ENCODE measurements at places on chromosomes 4 and X.
A peak's percentile ranks its signal among the peaks of the same experiment; 100 is the strongest.

DNA sequence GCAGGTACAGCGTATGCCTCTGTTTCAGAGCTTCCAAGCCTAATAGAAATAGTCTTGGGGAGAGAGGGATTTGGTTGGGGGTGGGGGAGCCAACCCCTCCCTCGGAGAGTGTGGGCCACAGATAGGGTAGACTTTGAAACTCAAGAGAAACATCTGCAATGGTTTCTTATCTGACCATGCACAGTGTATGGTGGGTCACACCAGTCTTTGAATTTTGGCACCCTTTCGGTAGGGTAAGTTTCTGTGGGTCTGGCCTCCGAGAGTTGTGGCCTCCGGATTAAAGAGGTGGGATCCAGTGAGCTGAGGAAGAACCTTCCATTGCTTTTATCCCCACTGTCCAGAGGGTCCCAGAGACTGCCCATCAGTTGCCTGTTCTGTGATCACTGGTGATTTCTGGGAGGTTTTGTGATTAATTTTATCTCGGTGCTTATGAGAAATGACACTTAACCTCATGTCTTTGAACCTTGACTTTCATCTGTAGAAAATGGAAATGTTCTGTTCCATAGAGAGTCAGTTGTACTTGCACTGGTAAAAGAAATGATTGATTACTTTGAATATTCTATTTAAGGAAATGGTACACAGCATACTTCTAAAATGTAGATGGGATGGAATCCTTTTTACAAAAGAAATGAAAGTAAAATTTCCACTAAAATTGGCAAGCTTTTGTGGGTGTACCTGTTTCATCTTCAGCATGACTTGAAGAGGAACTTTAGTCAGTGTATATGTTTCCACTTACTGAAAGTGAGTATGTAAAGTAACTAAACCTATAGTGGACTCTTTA lies 62.7 kb downstream of the TMEM131L start:
- no peak for DNase-seq

GRCh38 chr4:25900310-25900709 lies 13.7 kb upstream of the SMIM20 start:
- DNase-seq: no peak

- no peak for DNase-seq
These were observed 50.0 kb upstream of the PCDH7 start for GRCh38 chr4:30670206-30670605.

DNA sequence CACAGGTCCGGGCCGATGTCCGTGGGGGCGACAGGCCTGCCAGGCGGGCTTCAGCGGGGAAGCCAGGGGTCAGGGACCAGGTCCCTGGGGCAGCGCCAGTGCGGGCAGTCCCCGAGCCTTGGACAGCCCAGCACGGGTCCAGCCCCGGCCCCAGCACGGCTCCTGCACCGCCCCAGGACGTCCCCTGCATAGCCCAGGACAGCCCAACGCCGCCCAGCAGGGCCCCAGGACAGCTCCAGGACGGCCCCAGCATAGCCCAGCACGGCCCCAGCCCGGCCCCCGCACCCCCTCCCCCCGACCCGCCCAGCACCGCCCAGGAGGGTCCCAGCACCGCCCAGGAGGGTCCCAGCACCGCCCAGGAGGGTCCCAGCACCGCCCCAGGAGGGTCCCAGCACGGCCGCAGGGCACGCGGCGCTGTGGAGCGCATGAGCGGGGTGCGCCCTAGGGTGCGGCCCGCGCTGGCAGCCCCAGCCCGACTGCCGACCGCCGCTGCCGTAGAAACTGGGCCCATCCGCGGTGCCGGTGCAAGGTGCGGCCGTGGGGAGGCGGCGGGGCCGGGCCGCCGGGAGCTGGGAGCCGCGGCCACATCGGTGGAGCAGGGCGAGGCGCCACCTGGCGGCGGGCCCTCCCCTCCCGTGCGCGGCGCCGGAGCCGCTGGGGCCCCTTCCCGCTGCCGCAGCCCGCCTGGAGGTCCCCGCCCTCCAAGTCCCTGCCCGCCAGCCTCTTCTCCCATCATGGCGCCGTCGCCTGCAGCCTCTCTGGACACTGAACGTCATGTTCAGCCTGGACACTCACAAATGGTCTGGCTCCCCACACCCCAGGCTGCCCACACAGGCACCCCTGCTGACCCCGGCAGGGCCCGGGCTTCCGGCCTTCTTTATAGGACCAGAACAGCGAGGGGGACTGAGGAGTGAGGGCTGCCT lies 106.8 kb upstream of the NKX1-1 start:
- DNase-seq: peak; percentile 82

- no peak for DNase-seq
These were observed 15.6 kb downstream of the TET2 start for GRCh38 chr4:105162123-105162796.

DNA sequence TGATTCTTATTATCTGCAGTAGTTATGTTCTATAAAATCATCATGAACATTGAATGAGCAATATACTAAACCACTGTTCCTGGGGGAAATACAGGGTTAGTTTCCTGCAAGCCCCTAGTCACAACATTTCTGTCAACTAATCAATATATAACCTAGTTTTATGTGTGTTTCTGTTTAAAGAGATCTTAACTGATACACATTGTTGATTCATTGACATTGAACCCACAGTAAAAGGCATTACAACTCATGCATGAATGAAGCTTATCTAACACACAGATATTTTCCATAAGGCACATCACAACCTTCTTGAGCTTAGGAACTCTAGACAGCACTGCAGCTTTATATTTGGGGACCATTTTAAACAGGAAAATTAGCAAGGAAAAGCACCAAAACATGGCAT lies 134.2 kb downstream of the CAMK2D start:
- no peak for DNase-seq

DNA sequence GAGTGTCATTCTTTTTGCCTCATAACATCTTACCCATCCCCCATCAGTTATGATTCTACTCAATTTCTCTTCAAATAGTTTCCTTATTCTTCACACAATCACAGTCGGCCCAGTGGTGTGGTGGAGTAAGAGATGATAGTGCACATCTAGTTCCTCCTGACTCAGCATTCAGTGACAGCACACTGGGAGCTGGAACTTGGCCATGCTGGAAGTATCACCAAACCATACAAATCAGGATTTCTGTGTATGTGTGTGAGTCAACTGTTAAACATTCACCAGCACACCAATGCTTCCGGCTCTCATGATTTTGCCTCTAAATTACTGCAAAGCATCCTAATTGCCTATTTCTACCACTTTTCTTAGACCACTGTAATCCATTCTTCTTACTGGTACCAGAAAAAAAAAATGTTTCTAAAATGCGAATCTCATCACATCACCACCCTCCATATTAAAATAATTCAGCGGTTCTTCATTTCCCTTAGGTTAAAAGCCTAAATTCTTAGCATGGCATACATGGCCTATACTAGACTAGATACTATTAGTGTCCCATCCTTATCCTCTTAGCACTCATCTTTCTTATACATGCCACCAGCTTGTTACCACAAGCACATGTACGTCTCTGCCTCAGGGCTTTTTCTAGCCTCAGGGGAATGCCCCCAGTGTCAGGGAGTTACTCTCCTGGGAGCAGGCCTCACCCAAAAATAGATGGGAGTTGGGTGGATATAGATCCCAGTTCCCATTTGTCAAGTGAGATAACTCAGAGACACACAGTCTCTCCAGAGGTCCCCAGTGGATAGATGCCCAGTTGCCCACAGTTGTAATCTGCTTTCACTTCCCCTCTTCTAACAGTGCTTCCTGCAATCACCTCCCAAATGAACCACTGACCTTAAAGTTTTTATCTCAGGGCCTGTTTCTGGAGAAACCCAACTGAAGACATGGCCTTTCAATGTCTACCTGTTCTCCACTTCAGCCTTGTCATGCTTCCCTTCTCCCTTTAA lies 49.2 kb upstream of the DDX53 start:
- DNase-seq: no peak

DNA sequence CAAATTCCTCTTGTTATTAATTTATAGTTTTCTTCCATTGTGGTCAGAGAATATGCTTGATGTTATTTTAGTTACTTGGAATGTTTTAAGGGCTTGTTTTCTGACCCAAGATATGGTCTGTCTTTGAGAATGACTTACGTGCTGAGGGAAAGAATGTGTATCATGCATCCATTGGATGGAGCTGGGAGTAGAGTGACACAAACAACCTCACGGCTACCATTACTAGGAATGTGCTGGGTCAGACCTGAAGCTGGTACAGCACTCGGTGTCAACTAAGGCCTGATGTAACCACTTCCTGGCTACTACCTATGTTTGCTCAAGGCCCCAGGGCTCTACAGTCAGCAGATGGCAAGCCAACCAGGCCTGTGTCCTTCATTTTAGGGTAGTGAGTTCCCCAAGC lies 257.8 kb downstream of the FAT4 start:
- no peak for DNase-seq

DNA sequence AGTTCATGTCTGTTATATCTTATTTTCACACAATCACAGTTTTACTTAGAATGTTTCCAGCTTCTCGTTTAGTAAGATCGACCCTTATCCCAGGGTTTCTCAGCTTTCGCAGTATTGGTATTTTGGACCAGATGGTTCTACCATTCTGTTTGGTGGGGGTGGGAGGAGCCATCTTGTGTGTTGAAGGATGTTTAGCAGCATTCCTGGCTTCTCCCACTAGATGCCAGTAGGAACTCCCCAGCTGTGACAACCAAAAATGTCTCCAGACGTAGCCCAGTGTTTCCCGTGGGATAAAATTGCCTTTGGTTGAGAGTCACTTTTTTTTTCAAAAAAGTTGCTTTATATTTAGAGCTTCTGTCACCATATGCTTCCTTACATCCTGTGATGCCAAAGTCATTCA lies 90.9 kb upstream of the TLR2 start:
- DNase-seq: no peak

DNA sequence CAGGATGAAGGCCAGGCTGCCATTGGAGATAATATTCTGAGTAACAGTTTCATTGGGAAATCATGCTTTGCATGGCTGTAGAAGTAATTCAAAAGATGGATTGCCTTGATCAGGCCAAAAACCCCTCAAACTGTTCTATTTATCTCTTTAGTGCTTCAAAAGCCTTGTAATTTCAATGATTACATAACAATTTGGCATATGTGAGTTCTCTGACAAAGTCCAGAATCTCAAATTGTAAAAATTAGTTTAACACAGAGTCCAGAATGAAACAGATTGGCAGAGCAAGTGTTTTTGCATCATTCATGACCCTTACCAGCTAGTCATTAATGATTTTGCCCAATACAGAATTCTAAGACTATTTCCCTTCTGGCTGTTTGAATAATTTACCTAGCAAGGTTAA lies 347.3 kb downstream of the SPRY1 start:
- no peak for DNase-seq

DNA sequence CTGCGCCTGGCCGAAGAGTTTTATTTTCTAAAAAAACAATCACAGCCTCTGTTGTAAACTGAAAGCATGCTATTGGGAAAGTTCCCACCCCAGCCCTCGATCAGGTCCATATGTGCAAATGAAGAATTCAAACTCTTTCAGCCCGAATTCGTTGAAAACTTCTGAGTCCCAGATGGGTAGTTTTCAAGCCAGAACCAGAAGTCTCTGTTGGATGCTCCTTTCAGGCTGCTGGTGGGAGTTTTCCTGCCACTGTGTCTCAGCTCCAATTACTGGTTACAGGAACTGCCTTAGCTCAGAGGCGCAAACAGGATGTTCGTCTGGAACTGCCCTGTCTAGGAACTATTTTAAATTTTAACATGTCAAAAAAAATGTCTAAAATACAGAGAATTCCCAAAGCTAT lies 9.3 kb upstream of the ALG13 start:
- DNase-seq: no peak

DNA sequence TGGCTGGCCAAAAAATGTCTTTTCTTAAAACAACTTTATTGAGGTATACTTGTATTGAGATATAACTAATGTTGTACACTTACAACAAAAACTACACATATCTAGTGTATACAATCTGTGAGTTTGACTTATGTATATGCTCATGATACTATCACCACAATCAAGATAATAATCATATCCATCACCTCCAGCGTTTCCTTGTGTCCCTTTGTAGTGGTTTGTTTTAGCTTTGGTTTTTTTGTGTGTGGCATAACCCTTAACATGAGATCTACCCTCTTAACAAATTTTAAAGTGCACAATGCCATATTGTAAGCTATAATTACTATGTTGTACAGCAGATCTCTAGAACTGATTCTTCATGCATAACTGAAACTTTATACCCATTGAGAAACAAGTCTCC lies 13.4 kb upstream of the PCSK1N start:
- no peak for DNase-seq

GRCh38 chr4:52173470-52174045 lies 122.5 kb downstream of the SPATA18 start:
- DNase-seq: no peak

DNA sequence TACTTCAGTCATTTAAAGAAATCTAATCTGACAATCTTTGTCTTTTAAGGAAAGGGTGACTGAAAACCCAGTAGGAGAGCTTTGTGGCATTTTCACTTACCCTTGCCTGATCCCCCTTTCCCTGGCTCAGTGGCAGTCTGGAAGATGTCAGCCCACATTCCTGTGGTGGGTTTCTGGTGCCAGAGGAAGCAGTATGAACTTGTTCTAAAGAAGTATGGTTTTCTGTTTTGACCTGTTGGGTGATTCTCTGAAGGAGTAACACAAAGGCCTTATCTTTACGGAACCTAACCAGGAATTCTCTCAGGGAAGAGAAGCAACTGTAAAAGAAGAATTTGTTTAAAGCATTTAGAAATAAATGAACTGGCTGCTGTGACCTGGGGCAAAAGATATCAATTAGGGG lies 41.9 kb downstream of the BMP15 start:
- DNase-seq: no peak

- no peak for DNase-seq
These were observed 49.2 kb downstream of the EVC start for GRCh38 chr4:5760246-5760645.

GRCh38 chr4:126850286-126850685 lies 782.5 kb upstream of the INTU start:
- DNase-seq: no peak

- no peak for DNase-seq
These were observed 27.1 kb downstream of the PIR start for GRCh38 chrX:15465896-15466651.

- no peak for DNase-seq
These were observed 6.2 kb downstream of the GAK start for GRCh38 chr4:925771-926500.

GRCh38 chr4:37367901-37368300 lies 123.4 kb downstream of the NWD2 start:
- no peak for DNase-seq

DNA sequence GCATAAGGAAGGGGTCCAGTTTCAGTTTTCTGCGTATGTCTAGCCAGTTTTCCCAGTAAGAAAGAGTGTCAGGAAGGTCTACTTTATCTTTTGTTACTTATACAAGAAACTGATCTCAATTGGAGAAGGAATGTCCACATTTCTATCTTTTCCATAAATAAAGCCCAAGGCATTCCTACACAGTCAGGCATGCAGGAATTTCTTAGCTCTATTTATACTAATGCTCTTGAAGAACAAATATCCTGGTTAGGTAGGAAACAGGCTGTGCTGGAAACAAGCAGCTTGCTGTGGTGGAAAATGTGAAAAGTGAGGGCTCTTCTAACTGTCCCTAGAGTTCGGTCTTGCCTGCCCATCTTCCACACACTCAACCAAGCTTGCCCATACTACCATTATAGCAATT lies 37.9 kb upstream of the PITX2 start:
- DNase-seq: no peak

DNA sequence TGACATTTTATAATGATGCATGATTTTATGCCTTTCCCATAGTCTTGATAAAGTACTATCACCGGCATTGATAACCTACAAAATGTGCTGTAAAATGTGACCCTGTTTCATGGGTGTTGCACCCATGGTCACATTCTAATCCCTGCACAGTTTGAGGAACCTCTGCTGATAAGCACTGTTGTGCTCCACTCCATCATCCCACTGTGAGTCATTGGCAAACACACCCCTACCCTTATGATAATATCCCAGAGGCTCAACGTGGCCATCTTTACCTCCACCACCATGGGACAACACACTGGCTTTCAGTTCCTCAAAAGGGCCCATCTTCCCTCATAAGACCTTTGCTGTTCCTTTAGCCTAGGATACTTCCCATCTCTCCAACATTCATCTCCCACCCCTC lies 32.0 kb upstream of the SGMS2 start:
- no peak for DNase-seq

Data from nephron progenitor cell (in vitro differentiated cells).